AG08395 (cell line): ENCODE measurements at places on chromosomes 5 and 9.
A peak's percentile ranks its signal among the peaks of the same experiment; 100 is the strongest.

- no peak for DNase-seq
Observed at GRCh38 chr5:171858303-171858702, 72.7 kb downstream of the SMIM23 start.

DNA sequence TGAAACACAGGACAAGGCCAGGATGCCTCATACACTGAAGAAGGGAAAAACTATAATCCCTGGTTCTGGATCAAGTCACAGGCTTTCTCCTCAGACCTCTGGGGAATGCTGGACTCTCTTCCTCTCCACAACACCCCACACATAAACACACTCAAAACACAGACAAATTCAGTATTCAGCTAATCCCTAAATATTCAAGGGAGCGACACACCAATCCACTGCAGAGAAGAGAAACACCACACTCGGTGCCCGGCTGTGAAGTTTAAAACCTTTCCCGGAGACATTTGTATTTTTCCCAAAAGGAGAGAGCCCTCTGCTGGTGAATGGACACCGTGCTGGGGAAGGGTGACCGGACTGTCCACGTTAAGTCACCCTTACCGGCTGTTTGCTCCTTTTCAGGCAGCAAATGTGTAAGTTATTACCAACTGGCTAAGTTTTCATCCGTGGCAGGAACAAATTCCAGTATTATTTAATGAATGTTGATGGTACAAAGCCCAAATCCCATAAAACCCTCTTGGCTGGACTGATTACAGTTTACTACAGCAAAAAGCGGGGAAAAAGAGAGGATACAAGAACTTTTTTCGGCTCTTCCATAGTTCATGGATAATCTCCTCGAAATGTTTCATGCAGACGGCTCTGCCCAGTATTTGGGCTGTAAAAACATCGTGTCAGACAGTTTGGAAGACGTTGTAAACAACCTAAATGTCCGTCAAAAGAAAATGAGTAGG is 130.9 kb upstream of the SLC30A5 start:
- DNase-seq, result peak; percentile 80

DNA sequence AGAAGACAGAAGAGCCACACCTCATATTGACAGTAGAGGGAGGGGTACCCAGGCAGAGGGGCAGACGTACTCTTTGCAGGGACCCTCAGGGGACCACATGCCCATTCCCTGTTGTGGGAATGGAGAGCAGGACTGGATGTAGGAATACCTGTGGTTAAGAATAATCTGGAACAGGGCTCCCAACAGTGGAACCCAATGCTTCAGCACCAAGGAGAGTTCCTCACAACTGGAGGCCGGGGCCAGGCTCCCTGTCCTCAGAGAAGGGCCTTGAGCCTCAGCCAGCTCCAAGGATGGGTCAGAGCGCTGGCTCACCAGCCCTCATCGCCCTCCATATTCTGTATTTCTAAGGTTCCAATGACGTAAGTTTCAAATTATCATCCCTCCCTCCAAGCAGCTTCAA is 7.4 kb upstream of the SHC3 start:
- DNase-seq, result peak; percentile 25

- DNase-seq, result no peak
Observed at GRCh38 chr9:89825669-89826068, 220.9 kb downstream of the GADD45G start.

GRCh38 chr9:86202338-86202882 is 57.0 kb downstream of the C9orf153 start:
- peak; percentile 73 for DNase-seq

DNA sequence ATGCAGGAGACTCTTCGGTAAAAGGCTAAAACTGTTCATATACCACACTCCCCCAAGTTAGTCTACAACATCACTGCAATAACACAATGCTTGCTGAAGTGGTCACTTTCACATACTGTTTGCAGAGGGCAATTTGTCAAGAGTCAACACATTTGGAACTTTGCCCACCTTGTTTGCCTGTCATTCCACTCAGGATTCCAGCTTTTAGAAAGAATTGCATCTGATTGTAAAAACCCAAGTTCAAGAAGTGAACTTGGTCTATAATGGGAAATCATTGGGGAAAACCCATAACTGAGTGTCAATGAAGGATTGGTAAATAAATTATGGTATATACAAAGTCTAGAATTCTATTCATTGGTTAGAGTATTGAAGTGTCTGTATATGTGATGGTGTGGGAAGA is 120.5 kb downstream of the GADD45G start:
- no peak for DNase-seq

DNA sequence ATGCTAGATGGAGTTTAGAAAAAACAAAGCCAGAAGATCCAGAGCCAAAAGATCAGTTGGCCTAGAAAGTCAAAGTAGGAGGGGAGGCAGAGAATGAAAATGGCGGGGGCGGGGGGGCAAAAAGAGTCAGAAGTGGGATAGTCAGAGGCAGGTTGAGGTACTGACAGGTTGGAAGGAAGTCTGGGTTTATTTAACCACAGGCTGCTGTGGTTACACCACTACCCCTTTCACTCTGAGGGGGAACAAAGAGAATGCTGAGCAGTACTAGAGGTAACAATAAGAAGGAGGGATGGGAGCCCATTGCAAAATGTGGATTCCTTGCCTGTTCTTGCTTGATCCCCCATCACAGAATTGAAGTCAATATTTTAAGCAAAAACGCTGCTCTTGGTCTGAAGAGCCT is 111.8 kb downstream of the CAVIN4 start:
- DNase-seq, result no peak

GRCh38 chr9:115267790-115268189 is 149.8 kb upstream of the TNC start:
- no peak for DNase-seq

- no peak for DNase-seq
Observed at GRCh38 chr5:17852740-17853139, 218.5 kb downstream of the TAF11L14 start.

DNA sequence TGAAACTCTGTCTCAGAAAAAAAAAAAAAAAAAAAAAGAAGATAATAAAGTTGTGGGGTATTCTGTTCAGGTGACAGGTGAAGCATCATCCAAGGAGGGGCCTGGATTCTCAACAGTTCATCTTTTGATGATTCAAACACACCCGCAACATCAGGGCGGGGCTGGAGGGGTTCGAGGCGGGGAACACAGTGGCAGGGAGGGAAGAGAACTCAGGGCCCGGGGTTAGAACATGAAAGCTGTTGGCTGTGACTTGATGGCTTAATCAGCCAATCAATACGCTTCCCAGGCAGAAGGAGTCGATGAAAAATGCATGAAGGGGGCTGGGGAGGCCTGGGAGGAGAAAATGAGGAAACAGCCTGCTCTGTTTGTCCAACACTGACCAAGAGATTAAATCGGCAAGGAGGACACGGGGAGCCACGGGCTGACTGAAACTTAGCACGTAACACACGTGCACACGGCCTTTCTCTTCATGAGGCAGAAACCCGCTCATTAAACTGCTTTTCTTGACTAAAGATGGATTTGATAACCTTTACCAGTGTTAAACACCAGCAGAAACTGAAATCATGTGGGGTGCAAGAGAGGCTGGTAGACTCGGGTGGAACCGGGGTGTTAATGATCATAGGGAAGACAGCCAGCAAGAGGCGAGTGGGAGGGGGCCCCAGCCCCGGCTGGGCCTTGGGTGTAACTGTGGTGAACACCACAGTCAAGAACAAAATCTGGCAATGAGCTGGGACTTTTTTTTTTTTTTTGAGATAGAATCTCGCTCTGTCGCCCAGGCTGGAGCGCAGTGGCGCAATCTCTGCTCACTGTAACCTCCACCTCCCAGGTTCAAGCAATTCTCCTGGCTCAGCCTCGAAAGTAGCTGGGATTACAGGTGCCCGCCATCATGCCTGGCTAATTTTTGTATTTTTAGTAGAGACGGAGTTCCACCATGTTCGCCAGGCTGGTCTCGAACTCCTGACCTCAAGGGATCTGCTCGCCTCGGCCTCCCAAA is 105.7 kb upstream of the RAPGEF1 start:
- no peak for DNase-seq

DNA sequence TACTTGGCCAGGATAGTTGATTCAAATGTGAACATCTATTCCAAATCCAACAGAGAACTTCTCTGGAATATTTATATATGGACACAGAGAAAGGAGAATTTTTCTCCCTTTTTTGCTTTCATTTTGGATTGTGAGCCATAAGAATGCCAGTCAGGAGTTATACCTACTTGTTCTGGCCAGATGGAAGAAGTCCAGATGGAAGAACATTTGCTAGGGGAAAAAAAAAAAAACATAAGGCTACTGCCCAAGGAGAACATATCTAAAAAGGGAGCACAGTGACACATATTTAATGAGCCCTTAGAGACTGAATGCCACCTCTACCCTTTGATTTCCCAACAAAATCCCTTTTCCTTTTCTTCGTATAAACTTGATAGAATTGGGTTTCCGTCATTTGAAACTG is 61.7 kb upstream of the PPP2R2B start:
- no peak for DNase-seq

GRCh38 chr9:68953771-68954170 is 60.1 kb downstream of the PRKACG start:
- no peak for DNase-seq

DNA sequence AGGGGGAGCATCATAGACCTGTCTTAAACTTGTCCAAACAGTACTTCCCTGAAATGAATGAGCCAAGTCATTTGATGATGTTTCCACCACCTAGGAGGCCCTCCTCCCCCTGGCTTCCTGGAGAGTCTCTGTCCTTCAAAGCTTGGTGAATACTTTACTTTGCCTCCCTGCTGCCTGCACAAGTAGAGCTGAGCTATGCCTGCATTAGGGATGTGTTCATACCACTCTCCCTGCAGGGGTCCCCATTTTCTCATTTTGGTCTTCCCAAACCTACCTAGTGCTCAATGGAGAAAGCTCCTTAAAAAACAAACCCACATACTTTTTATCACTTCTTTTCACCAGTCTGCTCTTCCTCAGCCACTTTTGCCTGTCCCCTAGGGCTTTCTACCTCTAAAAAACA is 7.7 kb downstream of the CCNI2 start:
- no peak for DNase-seq

DNA sequence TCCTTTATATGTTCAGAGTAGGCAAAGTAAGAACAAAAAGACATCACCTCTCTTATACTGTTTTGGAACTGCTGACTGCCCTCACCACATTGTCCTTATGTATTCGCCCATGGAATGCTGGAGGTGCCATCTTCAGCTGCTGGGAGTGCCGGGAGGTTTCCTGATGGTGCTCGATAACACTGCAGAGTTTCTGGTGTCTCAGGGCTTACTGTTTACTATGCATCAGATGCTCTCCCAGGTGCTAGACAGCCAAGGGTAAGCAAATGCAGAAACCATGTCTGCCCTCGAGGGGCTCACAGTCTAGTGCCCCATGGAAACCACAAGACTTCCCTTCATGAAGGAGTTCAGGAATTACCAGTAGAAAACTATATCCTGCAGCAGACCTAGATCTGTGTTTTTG is 70.1 kb upstream of the SMIM23 start:
- no peak for DNase-seq

GRCh38 chr5:67081261-67081660 is 115.3 kb downstream of the CD180 start:
- DNase-seq, result no peak

- peak; percentile 9 for DNase-seq
Observed at GRCh38 chr9:99634186-99634585, 187.5 kb upstream of the NR4A3 start.

- no peak for DNase-seq
Observed at GRCh38 chr9:27433631-27434325, 90.3 kb upstream of the IFNK start.

DNA sequence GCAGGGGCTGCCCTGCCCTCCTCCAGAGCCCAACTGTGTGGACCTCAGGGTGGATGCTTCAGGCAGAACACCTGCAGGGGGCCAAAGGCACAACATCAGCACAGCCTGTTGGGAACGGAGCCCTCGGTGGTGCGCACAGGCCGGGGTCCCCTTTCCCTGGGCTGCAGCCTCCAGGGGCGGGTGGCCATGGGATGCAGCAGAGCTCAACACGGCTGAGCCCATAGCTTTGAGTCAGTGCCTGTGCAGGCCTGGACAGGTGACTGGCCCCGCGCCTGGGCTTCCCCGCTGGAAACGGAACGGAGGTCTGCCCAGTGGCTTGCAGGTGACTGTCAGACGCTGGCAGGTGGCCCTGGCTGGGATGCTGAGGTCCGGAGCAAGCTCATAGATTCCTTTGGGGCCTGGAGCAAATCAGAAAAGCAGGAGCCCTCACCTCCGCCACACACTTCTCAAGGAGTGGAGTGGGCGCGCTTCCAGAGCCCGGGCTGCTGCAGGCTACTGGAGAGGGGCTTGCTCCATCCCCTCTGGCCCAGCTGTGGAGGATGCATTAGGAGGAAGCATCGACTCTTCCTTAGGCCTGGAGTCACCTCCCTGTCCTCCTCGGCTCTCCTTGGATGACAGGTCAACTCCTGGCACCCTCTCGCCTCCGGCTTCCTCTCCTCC is 69.8 kb upstream of the RNU6ATAC start:
- no peak for DNase-seq

DNA sequence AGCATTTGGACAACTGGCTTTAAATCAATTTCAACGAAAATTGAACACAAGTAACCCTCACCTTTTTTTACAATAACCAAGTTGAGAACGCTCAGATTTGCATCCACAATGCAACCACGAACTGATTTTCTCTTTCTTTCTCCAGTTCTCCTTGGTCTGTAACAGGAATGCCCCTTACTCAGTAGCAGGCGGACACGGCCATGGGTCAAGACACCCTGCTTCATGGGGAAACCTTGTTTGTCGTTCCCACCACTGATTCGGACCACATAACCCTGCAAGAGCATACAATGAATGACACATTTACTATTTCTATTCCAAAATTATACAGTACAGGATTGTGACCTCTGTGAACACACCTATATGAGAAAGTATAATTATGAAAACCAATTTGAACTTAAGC is 1.4 kb downstream of the RPS6 start:
- no peak for DNase-seq

DNA sequence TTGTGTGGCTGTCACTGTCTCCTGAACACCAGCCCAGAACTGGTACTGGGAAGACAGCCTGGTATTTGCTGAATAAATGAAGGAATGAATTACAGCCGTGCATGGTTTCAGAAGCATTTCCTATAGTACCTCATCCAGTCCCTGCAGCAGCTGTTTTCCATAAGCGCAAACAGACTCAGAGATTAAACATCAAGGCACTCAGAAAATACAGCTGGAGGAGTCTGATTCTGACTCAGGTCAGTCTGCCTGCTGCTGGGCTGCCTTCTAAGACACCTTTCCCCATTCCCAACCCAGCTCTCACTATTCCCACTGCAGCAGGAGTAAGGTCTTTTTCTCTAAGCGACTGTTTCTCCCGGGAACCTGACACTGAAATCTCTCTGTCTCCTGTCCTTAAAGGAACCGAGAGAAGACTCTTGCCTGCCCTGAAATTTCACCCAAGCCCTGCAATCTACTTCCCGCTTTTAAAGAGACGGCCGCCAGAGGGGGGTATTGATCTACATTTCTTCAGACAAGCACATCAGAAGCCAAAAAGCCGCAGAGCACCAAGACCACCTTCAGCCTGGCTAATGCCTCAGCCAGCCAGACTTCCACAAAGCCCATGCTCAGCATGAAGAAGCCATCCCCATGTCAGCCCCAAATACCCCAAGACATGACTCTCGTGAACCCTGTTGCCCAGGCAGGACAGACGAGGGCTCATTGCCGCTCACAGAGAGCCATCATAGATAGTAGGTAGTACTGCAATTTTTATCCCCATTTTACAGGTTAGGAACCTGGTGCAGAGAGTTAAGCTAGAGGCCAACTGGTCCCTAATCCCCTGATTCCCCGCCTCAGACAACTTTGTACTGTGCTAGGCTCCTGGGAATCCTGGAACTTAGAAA is 5.4 kb upstream of the FOXI1 start:
- peak; percentile 77 for DNase-seq

GRCh38 chr9:78053627-78054026 is 22.0 kb upstream of the GNAQ start:
- no peak for DNase-seq
